ENCODE measurements at places on chromosomes 5 and 9.

DNA sequence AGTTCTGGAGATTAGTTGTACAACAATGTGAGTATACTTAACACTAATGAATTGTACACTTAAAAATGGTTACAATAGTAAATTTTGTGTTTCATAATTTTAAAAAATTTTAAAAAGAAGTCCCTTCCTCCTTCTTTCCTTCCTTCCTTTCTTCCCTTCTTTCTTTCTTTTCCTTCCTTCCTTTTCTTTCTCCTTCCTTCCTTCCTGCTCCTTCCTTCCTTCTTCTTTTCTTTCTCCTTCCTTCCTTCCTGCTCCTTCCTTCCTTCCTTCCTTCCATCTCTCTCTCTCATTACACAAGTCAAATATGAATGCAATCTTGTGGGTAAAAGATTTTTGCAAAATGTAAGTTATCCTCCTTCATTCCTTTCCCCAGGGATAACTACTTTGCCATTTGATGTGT is 97.1 kb upstream of the TBCA start:
- DNase-seq: no peak

- no peak for DNase-seq
These were observed 113.4 kb downstream of the TLE1 start for GRCh38 chr9:81575956-81576355.

- no peak for DNase-seq
These were observed 283.4 kb downstream of the NFIB start for GRCh38 chr9:14030375-14031059.

DNA sequence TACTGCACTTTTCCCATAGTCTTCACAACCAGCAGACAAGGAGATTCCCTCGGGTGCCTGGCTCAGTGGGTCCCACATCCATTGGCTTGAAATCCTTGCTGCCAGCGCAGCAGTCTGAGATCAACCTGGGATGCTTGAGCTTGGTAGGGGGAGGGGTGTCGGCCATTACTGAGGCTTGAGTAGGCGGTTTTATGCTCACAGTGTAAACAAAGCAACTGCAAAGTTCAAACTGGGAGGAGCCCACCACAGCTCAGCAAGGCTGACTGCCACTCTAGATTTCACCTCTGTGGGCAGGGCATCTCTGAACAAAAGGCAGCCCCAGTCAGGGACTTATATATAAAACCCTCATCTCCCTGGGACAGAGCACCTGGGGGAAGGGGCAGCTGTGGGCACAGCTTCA is 512.3 kb upstream of the MPDZ start:
- no peak for DNase-seq

DNA sequence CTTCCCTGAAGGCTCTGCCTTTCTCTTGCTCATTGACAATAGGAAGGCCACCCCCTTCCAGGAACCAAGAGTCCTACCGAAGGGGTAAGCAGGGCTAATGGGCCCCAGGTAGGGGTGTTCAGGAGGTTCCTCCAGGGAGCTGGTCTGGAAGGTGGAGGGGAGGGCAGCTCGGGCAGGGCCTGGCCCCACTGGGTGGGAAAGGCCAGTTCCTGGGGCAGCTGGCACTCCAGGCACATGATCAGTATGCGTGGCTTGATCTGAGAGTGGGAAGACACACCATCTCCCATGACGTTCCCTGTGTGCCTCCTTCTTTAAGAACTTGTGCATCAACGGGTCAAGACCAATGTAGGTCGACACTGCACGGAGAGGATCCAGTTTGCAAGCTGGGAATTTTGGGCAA is 149.8 kb downstream of the PHF2 start:
- DNase-seq: no peak

DNA sequence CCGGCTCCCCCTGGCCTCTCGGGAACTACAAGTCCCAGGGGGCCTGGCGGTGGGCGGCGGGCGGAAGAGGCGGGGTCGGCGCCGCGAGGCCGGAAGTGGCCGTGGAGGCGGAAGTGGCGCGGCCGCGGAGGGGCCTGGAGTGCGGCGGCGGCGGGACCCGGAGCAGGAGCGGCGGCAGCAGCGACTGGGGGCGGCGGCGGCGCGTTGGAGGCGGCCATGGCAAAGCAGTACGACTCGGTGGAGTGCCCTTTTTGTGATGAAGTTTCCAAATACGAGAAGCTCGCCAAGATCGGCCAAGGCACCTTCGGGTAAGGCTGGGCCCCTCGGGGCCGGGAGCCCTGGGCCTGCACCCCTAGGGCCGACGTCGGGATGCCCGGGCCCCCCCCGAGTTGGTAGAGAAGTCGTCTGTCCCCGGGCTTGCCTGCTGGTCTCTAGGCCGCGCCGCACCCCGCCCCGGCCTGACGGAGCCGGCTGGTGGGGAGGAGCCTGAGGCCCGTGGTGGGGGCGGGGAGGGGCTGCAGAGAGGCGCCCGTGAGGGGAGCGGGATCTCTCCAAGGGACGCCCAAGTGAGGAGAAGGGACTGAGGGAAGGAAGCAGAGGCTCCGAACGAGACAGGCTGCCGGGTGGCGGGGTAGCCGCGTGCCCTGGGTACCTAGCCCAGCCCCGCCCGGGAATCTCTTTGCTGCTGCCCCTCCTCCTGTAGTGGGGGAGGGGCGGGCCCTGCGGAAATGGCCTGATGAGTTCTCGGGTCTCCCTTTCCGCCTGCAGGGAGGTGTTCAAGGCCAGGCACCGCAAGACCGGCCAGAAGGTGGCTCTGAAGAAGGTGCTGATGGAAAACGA is at the start of gene CDK9:
Gene CDK9 (plus strand): TSS at position 102 of the 840 bp plus-strand sequence. CDS start 115 bp downstream, at position 217.
- DNase-seq: peak; percentile 95

DNA sequence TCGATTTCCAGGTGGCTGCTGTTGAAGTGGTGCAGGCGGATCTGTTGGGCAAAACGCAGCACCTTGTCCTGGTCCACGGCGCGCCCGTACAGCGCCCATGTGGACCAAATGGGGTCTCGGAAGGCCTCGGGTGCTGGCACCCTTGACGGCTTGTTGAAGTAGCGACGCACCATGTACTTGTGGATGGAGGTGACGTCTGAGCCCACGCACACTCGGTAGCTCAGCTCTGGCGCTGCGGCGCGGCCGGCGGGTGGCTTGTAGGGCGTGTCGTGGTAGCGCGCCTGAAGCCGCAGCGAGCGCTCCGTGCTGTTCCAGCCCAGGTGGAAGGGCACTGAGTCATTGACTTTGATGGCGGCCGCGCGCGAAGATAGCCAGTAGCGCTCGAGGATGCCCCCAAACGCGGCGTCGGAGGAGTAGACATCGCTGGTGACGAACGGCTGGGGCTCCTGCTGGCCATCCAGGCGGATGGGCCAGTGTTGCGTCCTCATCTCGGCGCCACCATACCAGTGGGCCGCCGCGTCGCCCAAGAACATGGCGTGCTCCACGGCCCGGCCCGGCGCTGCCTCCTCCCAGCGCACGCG is 4.7 kb downstream of the MYORG start:
- DNase-seq: no peak

- no peak for DNase-seq
These were observed 191.0 kb downstream of the IRX2 start for GRCh38 chr5:2560435-2560834.

GRCh38 chr9:137485343-137486140 is 26.4 kb upstream of the NSMF start:
- DNase-seq: peak; percentile 18

- DNase-seq: no peak
These were observed 37.9 kb upstream of the IDNK start for GRCh38 chr9:83584995-83585394.
